AML-193 (cell line): ENCODE measurements at places on chromosomes 7 and 10.

- no peak for DNase-seq
Observed at GRCh38 chr7:142077762-142078161, 33.8 kb upstream of the MGAM2 start.

DNA sequence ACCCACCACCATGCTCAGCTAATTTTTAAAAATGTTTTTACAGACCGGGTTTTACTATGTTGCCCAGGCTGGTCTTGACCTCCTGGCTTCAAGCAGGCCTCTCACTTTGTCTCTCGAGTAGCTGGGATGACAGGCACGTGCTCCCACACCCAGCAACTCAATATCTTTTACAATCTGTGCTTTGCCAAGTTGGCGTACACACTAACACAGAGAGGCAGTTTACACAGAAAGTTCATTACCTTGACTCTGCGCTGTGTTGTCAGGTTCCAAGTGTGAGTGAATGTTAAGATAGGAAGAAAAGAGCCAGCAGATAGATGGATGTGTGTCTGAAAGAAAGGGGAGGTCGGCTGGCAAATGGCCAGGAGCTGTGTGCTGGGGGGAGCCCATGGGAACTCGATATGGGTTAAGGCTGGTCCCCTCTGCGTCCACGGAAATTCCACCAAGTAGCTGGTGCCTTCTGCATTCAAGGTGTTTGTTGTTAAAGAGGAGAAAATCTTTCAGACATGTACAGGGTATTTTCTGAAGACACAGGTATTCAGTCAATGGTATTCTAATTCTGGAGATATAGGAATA is 299.8 kb downstream of the CAMK1D start:
- no peak for DNase-seq

DNA sequence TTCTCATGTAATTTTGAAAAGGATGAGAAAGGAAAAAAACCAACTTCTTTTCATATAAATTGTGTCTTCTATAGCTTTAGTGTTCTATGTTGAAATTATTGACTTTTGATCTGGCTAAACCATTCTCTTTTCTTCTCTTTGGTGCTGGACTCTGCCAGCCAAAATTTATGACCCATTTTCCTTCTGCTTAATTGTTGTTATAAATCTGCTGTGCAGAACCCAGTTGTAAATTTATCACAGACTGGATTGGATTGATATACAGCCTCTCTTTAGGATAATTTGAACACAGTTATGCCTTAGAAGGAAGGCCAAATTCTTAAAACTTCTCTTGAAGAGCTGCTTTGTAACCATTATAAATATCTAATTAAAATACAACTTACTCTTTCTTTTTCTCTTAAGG is 93.8 kb downstream of the PARP12 start:
- DNase-seq, result no peak

DNA sequence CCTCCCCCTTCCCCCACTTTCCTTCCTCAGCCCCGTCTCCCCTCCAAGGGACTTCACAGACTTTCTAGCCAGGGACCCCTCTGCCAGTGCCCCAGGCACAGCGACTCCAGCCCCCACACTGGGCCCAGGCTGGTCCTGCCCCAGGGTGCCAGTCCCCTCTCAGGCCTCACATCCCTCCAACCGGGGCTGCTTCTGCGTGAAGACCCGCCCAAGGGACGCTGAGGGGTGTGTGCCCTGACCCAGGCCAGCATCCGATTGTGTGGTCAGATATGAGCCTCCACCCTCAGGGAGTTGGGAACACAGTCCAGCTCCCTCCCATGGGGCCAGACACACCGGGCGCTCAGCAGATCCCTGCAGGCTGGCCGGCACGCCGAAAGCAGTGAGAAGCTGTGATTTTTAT is 97.0 kb downstream of the MICALL2 start:
- DNase-seq, result no peak

- no peak for DNase-seq
Observed at GRCh38 chr7:36667007-36667745, 57.1 kb downstream of the AOAH start.

- DNase-seq, result no peak
Observed at GRCh38 chr7:77346441-77346840, 69.7 kb downstream of the GSAP start.

- DNase-seq, result no peak
Observed at GRCh38 chr7:19558527-19558926, 150.3 kb downstream of the POLR1F start.

DNA sequence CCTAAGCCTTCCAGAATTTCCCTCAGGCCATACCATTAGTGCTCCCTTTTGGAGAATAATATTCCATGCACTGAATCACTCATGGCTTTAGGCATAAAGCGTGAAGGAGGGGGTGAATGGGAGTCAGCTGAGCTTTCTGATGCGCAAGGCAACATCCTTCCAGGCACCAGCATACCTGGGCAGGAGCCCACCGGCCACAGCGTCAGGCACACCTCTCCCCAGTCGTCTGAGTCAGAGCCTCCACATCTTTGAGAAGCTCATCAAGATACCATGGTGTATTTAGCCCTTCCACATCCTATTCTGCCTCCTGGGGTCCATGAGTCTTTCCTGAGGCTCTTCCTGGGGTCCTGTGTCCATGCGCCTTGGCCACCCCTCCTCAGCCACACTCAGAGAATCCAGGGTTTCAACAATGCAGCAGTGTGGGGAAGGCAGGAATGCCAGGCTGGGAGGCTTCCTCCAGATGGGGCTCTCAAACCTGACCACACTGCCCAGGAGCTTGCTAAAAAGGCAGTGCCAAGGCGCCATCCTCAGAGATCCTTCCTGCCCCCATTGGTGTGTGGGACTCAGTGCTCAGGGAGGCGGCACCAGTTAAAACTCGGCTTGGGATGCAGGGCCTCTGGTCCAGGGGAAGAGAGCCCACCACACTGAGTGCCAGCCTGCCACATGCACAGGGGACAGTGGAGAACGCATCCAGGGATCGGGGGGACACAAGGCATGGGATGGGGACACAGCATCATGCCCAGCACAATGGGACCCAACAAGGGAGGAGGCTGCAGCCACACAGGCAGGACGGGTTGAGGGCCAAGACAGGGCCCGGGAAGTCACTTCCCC is 31.6 kb downstream of the RASGEF1A start:
- no peak for DNase-seq

DNA sequence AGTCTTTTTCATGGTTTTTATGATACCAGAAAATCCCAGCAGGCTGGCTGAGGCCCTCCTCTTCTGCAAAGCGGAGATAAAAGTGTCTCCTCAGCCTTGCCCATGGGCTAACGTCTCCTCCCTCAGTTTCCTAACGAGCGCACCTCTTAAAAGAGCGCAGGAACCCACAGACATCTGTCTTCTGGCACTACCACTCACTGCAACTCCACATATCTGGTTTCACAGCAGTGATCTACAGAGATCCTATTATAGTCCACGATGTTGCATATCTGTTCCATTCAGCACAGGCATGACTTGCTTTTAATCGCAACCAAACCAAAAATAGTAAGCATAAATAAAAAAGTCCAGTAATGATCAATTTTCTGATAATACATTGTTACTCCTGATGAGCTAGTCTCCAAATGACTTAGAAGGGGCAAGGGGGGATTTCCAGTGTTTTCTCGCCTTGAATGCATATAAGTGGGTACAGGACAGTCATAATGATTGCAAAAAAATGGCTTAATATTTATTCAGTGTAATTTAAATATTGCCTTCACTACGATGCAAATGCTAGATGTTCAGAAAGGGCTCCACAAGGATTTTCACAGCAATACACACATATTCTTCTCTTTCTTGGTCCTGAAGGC is 20.9 kb downstream of the ANKRD22 start:
- no peak for DNase-seq

DNA sequence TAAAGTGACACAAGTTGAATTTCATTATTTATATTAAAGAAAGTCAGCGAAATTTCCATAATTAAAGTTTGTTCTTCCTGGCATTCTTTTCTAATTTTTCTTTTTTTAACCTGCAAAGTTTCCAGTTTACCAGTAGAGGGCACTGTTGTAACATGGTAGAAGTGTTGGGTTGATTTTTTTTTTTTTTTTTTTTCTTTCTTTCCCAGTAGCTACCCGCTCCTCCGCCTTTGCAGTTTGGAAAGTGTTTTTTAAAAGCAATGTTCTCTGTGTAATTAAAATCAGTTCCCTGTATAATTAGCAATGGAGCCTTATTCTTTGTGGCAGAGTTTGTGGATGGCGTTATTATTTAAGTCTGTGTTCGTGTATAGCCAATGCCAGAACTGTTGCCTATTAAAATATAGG is 53.7 kb downstream of the TAF3 start:
- peak; percentile 53 for DNase-seq

GRCh38 chr10:60943316-60944057 is 498 bp downstream of the RHOBTB1 start:
- DNase-seq, result peak; percentile 23

DNA sequence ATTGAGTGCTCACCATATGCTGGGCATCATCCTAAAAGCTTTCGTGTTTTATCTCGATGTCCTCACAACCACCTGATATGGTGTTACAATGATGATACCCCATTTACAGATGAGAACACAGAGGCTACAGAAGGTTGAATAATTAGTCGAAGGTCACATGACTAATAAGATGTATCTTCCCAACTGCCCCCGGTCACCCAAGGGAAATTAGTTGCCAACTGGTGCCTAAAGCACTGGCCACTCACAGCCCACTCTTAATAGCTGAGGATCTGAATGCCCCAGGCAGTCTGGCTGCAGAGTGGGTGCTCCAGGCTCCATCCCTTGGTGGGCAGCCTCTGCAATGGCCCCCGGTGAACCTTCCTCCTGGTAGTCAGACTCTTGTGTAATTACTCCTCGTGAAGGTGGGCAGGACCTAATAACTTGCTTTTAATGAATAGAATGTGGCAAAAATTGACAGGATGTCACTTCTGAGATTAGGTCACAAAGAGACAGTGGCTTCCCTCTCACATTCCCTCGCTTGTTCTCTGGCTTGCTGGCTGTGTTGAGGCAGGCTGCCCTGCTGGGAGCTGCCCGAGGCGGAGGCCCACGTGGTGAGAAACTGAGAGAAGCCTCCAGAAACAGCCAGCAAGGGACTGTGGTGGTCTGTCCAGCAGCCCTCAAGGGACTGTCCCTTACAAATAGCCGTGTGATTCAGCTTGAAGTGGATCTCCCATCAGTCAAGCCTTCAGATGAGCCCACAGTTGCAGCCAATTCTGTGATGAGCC is 109.4 kb downstream of the ARHGAP22 start:
- no peak for DNase-seq
